Lung (tissue), 17 donors: ENCODE measurements at places on chromosomes 1 and 21.

DNA sequence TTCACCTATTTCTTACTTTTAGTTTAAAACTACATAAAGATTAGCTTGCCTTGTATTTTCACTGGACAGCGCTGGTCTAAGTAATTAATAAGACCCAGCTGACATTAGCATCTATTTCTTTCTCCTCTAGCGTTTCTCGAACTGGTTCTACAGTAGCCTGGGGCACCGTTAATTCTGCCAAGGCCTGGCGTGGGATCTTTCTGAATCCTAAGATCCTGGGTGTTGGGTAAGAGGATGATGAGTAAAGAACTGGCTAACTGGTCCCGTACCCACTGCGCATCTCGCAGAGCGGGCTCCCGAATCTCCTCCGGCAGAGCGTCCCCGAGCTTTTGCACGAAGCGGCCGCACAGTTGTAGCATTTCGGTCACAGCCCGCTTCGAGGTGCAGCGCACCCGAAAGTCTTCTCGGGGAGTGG is 309 bp downstream of the NSL1 start:
- DNase-seq: no peak

GRCh38 chr21:36465478-36465877 is 14.4 kb downstream of the CLDN14 start:
- no peak for DNase-seq

DNA sequence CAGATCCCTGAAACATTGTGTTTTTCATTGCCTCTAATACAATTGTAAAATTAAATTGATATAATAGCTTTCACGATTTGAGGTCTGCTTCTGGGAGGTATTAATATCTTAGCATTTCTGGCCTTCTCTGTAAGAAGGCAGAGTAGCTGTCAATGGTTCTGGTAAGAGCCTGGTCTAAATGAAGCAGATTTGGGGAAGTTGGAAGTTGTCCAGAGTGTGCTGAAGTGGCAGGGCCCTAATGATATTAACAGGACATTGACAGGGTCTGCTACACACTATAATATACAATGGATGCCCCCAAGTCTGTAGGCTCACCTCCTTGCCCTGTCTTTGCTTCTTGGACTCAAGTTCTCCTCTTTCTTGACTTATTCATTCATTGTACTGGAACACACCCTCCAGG is 99.5 kb downstream of the C4BPA start:
- DNase-seq: no peak

GRCh38 chr1:212529211-212529741 is 79.3 kb upstream of the ATF3 start:
- DNase-seq: peak; percentile 10

DNA sequence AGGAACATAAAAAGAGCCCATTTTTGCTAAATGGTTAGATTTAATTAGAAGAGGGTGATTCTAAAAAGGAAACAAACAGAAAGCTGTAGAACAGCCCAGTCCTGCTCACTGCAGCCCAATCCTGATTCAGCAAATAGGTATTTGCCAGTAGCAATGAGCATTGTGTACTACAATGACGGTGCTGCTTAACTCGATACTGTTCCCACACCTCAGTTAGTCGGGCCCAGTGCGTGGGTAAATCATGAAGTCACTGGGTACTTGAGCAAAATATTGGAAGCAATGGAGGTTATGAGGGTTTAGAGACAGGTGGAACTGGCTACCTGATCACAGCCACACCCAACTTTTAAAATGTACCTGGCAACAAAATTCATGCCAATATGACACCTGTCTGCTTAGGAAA is 101.5 kb upstream of the ADGRL2 start:
- peak; percentile 25 for DNase-seq

DNA sequence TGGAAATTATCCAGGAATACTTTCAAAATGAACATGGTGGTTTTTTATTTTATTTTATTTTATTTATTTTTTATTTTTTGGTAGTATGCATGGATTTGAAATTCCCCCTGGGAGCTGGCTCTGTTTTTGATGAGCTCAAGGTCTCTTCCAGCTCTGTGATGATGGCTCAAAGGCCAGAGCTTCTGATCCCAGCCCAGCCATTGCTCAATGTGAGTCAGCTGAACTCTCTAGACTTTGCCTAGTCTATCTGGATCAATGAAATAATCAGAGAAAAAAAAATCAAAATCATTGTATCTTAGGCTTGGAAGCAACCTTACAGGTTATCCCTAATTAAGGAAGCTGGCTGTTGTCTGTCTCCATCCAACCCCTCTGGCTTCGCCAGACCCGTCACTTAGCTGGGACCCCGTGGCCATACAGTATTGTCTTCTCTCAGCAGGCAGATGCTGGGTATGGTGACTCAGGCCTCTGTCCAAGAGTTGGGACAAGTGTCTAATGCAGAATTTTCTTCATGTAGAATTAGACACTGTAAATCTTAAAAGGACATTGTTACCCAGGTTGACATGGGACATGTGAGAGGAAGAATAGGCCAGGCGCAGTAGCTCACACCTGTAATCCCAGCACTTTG is 90.2 kb upstream of the LPGAT1 start:
- no peak for DNase-seq

- DNase-seq: peak; percentile 49
These were observed 216.1 kb downstream of the PBX1 start for GRCh38 chr1:164774819-164775654.

- no peak for DNase-seq
These were observed 50.8 kb downstream of the PAX7 start for GRCh38 chr1:18681423-18681835.

DNA sequence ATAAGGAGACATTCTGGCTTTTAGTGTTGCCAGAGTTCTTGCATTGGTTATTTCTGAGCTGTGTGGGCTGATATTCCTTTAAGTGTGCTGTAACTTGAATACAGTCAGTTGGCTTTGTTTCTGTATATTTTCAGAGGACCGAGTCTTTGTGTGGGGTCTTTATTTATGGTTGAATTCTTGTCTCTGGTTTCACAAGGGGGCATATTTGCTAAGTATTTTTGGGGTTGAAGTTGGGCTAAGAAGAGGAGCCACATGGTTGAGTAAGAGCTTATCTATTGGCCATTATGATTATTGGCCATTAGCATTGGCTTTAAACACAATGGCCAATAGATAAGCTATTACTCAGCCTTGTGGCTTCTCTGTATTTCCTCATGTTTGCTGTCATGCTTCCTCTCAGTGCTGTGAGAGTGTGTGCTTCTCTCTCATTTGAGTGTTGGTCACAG is 26.3 kb upstream of the PTGFR start:
- DNase-seq: no peak

GRCh38 chr1:221527886-221528624 is 213.8 kb downstream of the DUSP10 start:
- peak; percentile 67 for DNase-seq

DNA sequence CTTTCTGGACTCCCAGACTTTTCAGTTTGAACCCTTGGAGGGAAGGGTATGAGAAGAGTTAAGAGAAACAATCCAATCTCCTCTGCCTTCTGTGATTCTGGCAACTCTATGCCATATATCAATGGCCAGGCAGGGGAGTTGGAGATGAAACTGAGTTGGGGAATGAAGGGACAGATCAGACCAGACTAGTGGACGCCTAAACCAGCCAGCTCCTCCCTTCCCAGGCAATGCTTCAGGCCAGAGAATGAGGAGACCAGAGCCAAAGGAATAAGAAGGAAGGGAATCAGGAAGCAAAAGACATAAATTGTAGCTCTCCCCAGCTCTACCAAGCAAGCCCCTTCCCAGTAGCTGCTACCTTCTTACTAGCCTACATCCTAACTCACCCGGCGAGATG is 22.7 kb downstream of the PLEKHA6 start:
- peak; percentile 58 for DNase-seq

DNA sequence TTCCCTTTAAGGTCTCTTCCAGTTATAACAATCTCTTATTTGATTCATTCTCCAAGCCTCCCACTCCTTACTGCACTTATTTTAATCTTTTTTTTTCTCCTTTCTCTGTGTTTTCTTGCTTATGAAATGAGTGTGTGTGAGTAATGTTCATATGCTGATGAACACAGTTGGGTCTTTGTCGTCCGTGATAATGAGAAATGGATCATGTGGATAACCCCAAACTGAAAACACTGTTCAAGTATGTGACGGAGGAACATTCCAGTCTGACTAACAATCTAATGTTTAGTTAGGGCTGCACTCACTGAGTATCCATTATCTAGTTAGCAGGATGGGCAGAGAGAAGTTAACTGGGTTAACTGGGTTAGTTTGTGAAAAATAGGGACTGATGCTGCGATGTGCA is 253.1 kb upstream of the DUSP10 start:
- DNase-seq: peak; percentile 25

DNA sequence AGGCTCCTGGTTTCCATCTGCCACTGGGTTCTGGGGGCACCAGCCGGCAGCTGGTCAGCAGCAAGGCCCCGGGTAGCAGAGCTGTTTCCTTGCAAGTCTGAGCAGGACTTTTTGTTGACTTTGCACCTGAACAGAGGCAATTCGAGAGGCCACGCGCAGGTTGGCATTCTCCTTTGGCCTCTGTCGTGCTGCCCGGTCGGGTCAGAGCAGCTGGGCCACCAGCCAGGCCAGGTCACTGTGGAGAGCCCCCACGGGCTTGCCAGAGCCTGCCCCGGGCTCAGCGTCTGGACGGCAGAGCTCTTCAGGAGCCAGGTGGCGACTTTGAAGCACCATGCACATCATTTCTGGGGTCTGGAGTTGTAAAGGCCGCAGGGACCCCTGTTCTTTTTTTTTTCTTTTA is 28.4 kb upstream of the TMEM52 start:
- DNase-seq: no peak

GRCh38 chr1:109631513-109632505 is 12.2 kb downstream of the AMPD2 start:
- DNase-seq: no peak

- no peak for DNase-seq
These were observed 60.8 kb downstream of the ITPKB start for GRCh38 chr1:226678251-226678650.
